ENCODE measurements at places on chromosomes 11 and 22. TPM values are rescaled to one million over a fixed set of nuclear protein-coding genes. Genes with fewer than 3 reads are reported as not detected.

DNA sequence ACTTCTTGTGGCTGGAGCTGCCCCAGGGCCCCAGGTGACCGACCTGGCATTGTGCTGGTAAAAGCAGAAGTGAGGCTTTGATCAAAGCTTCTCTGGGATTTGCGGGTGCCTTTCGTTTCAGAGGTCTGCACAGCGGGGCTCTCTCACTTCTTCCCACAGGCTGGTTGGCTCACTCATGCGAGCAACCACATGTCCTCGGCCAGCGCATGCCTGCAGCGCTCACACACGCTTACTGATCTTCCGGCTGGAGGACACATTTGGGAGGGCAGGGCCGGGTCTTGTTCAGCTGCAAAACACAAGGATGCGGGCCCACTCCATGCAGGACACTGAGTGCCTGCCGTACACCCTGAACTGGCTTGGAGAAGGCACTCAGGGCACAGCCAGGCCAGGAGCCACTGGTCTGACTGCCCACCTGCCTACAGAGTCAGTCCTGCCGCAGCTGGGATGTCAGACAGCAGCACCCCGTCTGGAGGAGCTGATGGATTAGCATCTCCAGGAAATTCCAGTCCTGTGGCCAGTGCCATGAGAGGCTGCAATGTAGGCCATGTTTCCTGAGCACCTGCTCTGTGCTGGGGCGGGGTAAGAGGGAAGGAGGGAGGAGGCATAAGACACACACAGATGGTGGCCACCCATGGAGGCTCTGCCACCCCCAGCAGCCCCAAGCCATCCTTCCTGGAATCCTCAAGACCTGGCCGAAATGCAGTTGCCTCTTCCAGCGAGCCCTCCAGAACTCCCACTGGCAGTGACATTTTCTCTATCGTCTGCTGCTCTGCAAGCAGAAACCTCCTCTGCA, 1383.2 kb downstream of the BRD1 start:
- H3K27ac ChIP-seq = no peak overlapping the region
- H3K4me3 ChIP-seq = no peak overlapping the region
- no peaks in the 10 kb centered on the region for H3K36me3 ChIP-seq
- H3K27me3 ChIP-seq = no peaks in the 10 kb centered on the region

DNA sequence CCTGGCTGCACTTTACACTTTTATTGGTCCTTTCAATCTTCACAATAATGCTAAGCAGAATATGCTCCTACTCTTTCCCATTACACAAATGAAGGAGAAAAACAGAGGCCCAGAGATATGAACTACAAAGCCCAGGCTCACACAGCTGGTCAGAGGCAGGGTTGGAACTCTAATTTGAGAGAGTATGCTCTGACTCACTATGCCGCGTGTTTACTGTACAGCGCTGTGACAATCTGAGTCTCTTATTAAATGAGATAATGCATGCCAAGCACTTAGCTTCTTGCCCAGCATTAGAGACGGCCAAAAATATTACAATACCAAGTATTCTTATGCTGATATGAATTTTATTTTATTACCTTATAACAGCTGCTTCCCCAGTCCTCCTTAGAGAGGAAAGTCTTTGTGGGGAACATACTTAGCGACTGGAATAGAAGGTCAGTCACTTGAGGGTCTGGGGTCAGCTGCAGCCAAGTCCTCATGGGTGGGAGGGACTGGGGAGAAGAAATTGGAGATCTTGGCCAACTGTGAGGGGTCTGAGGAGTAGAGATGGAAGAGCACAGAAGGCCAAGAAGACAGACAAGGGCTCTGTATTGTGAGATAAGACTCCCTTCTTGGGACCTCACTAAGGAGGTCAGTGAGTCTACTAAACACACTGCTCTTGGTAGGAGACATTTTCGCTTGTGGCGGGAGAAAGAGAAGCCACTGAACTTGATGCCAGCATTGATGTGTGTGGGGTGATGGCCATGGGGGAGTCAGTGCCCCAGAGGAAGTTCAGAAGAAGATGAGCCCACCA, 150.8 kb upstream of the TIMP3 start:
- peaks cover 4% of the 10 kb centered on the region for H3K4me1 ChIP-seq
- H3K4me3 ChIP-seq = no peak overlapping the region
- no peak for DNase-seq
- H3K27me3 ChIP-seq = no peaks in the 10 kb centered on the region

DNA sequence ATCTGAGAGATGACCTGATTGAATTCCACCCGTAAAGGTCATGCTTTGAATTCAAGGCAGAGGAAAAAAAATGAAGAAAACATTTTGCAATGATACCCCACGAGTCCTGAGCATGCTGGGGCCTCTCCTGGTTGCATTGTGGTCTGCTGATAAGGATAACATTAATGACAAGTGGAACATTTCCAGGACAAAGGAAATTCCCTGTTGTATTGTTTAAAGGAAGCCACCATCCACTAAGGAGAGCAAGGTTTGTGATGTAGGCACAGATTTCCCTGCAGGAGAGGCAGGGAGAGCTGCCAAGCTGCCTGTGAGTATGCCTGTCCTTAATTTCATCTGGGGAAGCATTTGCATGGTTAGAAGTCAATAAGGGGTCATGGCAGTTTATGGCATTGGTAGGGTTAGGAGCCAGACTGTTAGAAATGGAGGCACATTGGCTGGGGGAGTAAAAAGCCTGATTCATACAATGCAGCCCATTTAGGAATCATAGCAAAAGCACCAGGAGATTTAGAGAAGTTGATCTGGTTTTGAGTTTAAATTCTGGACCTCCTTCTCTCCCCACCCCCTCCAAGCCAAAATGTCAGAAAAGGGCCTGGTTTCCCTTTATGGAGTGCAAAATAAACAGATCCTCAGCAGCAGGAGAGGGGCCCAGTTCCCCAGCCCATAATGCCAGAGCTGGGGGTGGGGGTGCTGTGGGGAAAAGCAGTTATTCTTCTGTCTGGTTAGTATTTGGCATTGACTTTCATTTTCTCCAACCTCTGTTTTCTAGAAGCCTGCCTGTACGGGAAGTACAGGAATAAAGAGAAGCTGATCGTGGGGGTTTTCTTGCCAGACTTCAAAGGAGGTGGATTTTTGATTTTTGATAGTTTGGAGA, 22.1 kb downstream of the FLI1 start:
- DNase-seq = peak; percentile 75
- no peaks in the 10 kb centered on the region for H3K27me3 ChIP-seq
- H3K27ac ChIP-seq = peak overlapping the region; percentile 87
- no peaks in the 10 kb centered on the region for H3K36me3 ChIP-seq

- no peaks in the 10 kb centered on the region for H3K4me1 ChIP-seq
- no peak overlapping the region for H3K4me3 ChIP-seq
- no peaks in the 10 kb centered on the region for H3K27me3 ChIP-seq
- no peak overlapping the region for H3K27ac ChIP-seq
- DNase-seq = no peak
These were observed 121.0 kb downstream of the SLC1A2 start for GRCh38 chr11:35298369-35298768.

GRCh38 chr11:75214411-75214821, 26.2 kb upstream of the TPBGL start:
- H3K4me1 ChIP-seq = no peaks in the 10 kb centered on the region
- no peak overlapping the region for H3K27ac ChIP-seq
- H3K27me3 ChIP-seq = no peaks in the 10 kb centered on the region
- peak; percentile 88 for DNase-seq
- H3K4me3 ChIP-seq = no peak overlapping the region
- no peaks in the 10 kb centered on the region for H3K36me3 ChIP-seq

- H3K27me3 ChIP-seq = no peaks in the 10 kb centered on the region
- no peak for DNase-seq
- no peak overlapping the region for H3K4me3 ChIP-seq
- no peak overlapping the region for H3K27ac ChIP-seq
- H3K4me1 ChIP-seq = peaks cover 4% of the 10 kb centered on the region
- peaks cover 10% of the 10 kb centered on the region for H3K36me3 ChIP-seq
These were observed 13.9 kb downstream of the SIRT3 start for GRCh38 chr11:221998-222789.

DNA sequence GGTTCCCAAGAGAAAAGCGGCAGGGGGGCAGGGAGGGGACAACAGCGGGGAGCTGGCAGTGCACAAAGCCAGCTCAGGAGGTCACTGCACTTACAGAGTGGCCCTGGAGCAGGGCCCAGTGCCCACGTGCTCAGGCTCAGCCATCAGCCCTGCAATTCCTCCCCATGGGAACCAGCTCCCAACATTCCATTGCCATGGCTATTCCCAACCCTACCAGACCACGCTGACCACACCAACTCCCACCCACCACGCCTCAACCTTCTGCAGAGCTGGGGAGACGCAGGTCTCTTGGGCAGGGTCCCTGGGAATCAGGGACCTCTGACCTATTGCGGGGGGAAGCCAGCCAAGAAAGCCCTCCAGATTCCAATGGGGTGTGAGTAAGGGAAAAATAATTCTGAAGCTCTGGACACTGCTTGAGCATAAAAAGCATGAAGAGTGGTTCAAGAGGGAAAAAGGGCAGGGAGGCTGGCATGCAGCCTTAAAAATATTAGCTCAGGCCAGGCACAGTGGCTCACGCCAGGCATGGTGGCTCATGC, 38.3 kb upstream of the TFIP11 start:
- peak overlapping the region; percentile 48 for H3K27ac ChIP-seq
- H3K27me3 ChIP-seq = no peaks in the 10 kb centered on the region
- H3K4me3 ChIP-seq = no peak overlapping the region
- DNase-seq = peak; percentile 51
- no peaks in the 10 kb centered on the region for H3K36me3 ChIP-seq

DNA sequence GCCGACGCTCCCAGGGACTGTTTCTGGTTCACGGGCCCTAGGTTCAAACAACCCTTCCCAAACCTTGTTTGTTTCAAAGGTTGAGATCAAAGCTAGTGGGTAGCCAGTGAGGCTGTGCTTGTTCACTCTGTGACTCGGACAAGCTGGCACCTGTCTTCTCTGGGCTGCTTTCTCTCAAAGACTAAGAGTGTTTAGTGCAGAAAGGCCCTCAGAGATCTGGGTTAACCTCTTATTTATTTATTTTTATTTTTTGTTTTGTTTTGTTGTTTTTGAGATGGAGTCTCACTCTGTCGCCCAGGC, 13.0 kb upstream of the MALAT1 start:
- no peak overlapping the region for H3K4me3 ChIP-seq
- peak overlapping the region; percentile 56 for H3K27ac ChIP-seq
- DNase-seq = no peak
- no peaks in the 10 kb centered on the region for H3K36me3 ChIP-seq
- no peaks in the 10 kb centered on the region for H3K27me3 ChIP-seq

GRCh38 chr11:12822392-12823022, 148.3 kb downstream of the TEAD1 start:
- H3K4me3 ChIP-seq = no peak overlapping the region
- DNase-seq = no peak
- H3K27me3 ChIP-seq = no peaks in the 10 kb centered on the region

GRCh38 chr11:43250309-43250708, 61.5 kb upstream of the API5 start:
- no peaks in the 10 kb centered on the region for H3K36me3 ChIP-seq
- no peak overlapping the region for H3K27ac ChIP-seq
- no peaks in the 10 kb centered on the region for H3K4me1 ChIP-seq
- no peaks in the 10 kb centered on the region for H3K27me3 ChIP-seq
- H3K4me3 ChIP-seq = no peak overlapping the region

DNA sequence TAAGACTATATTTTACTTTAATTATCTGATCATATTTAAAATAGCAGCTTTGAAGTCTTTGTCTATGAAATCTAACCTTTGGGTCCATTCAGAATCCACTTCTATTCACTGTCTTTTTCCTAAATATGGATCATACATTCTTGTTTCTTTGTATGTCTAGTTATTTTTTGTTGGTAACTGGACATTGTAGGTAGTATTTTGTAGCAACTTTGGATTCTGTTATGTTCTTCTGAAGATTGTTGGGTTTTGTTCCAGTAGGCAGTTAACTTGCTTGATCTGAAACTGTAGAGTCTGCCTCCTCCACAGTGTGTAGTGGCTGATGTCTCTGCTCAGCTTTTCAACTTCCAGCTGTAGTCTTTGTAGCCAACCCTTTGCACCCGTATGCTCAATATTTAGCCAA, 37.5 kb upstream of the GAL start:
- no peak overlapping the region for H3K27ac ChIP-seq
- no peak for DNase-seq
- H3K36me3 ChIP-seq = no peaks in the 10 kb centered on the region
- H3K4me3 ChIP-seq = no peak overlapping the region

GRCh38 chr11:10209326-10209725, 84.7 kb downstream of the SBF2 start:
- H3K27ac ChIP-seq = no peak overlapping the region
- no peak overlapping the region for H3K4me3 ChIP-seq
- H3K36me3 ChIP-seq = no peaks in the 10 kb centered on the region
- DNase-seq = peak; percentile 89

GRCh38 chr11:93668171-93668570, 6.7 kb downstream of the CEP295 start:
- no peak overlapping the region for H3K4me3 ChIP-seq
- H3K4me1 ChIP-seq = no peaks in the 10 kb centered on the region
- H3K27ac ChIP-seq = no peak overlapping the region
- H3K36me3 ChIP-seq = peaks cover 5% of the 10 kb centered on the region

DNA sequence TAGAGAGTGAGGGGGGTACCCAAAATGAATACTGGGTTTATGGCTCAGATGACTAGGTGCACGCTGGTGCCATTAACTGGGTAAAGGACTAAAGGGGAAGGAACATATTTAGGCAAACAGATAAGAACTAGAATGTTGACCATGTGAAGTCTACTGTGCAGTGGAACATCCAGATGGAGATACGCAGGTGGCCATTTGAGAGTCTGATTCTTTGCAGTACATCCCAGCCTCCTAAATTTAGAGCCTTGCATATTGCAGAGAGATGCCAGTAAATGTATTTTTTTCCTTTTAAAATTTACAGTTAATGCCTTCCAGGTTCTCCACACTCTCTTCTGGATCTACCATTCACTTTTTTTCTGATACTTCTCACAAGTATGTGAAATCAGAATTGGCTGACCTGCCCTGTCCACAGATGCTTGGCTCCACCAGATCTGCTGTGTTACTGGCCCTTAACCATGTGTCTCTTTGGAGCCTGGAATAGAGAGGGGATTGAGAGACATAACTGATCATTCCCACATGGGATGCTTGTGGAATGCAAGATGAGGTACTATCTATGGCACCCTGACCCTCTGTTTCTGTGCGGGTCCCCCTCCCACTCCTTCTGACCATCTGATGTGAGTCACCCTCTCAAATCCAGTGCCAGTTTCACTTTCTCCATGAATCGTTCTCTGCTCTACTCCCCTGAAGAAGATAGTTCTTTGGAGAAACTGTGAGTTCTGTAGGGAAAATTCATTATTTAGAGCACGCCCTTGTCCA, 77.0 kb upstream of the NCAM1 start:
- H3K36me3 ChIP-seq = no peaks in the 10 kb centered on the region
- H3K27me3 ChIP-seq = no peaks in the 10 kb centered on the region
- H3K27ac ChIP-seq = no peak overlapping the region
- H3K4me1 ChIP-seq = no peaks in the 10 kb centered on the region
- no peak for DNase-seq

The EFCAB6 gene
- 13.2 TPM for total RNA-seq

The TMEM123 gene
- 245 TPM for total RNA-seq

The CREB3L1 gene
- 16.8 TPM for total RNA-seq

The PIH1D2 gene
- 12.2 TPM for total RNA-seq

The MS4A4E gene
- 1.8 TPM for total RNA-seq

The PKDREJ gene
- 0.06 TPM for total RNA-seq
